ENCODE measurements at places on chromosomes 12 and 14. TPM values are rescaled to one million over a fixed set of nuclear protein-coding genes. Genes with fewer than 3 reads are reported as not detected.

DNA sequence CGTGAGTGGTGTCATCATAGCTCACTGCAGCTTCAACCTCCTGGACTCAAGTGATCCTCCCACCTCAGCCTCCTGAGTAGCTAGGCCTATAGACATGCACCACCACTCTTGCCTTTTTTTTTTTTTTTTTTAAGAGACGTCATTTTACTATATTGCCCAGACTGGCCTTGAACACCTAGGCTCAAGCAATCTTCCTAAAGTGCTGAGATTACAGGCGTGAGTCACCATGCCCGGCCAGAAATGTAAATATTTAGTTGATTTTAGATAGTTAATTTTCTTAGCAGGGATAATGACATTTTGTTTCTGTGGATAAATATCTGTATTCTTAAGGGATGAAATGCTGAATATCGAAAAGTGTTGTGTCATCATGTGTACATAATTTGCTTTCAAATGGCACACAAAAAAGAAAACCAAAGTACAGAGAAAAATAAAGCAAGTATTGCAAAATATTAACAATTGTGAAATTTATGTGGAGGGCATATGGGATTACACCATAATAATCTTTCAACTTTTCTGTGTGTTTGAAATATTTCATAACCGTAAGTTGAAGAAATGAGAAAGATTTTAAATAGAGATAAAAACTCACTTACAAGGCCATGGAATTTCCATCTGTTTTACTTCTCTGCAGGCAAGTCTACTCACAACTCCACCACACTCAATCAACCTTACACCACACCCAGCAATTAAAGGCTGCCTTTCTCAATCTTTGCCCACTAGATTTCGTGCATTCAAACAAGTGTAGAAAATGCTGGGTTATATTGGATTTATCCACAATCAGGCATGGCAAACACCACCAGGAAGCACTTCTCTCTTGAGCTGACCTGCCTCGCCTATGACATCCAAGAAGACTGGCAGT is 93.7 kb downstream of the SPTSSA start:
- no peak for DNase-seq

DNA sequence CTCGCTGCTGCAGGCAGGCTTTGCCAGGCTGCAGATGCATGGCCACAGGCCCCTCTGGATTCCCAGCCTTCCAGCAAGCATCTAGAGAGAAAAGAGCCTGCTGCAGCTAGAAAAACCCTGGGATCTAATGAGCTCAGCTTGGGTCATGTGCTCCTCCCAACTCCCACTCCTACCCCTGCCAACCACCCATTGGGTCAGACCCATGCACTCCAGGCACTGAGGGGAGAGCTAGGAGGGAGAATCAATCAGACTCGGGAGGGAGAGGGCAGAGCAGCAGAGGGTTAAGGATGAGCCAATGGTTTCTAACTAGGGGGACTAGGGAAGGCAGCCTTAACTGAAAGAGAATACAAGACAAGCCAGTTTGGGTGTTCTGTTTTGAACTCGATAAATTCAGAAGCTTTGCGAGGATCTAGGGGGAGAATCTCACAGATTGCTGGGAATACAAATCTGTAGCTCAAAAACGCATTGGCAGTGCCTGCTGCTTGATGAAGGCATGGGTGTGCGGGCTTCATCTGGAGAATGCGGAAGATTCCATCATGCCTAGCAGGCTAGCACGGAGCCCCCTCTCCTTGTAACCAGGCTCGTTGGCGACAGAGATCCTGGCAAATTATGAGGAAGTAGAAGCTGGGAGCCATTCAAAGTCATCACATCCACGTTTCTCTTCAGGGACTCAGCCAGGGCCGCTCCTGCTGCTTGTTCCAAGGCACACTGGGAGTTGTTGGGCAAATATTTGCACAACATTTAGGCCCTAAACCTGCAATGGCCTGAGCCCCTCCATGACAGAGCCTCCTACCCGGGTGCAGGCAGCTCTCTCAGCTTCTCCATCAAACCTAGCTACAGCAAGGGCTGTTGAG is 56.4 kb downstream of the VCPKMT start:
- DNase-seq = no peak

- DNase-seq = no peak
Measured at GRCh38 chr12:22257100-22257499, 77.4 kb downstream of the ST8SIA1 start.

GRCh38 chr14:45686771-45687170 is 433.8 kb upstream of the MIS18BP1 start:
- DNase-seq = no peak

GRCh38 chr12:108884116-108885012 is 4.5 kb downstream of the DAO start:
- DNase-seq = peak; percentile 25

GRCh38 chr12:77754086-77754485 is 76.6 kb upstream of the NAV3 start:
- no peak for DNase-seq

DNA sequence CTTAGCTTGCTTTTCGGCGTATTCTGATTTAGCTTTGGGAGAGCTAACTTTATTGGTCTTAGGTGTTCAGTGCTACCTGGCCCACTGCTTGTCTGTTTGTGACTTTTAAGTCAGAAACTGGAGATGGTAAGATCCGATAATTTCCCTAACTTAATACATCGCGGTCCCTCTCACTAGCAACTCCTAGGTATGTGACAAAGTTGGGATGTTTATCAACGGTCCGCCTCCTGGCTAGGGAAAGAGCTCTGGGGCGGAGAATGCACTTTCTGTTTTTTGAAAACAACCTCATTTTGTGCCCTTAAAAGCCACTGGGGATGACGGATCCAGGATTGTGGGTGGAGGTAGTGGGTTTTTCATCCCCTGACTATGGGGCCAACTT is 1.2 kb downstream of the CDKN1B start:
- no peak for DNase-seq

PPP2R5E gene
- total RNA-seq = 46.3 TPM

HECTD4 gene
- total RNA-seq = 36.9 TPM

AQP2 gene
- not detected for total RNA-seq

EIF4B gene
- 463 TPM for total RNA-seq

KLHDC1 gene
- 0.93 TPM for total RNA-seq

EPYC gene
- total RNA-seq = not detected

LRRC10 gene
- total RNA-seq = not detected

RAPGEF3 gene
- 4.7 TPM for total RNA-seq
